A549 treated with GW870086 at 1 μM for 4 hours (cell line): ENCODE measurements at places on chromosomes 2 and 18. TPM values are rescaled to one million over a fixed set of nuclear protein-coding genes. Genes with fewer than 3 reads are reported as not detected.

The SNORC gene
- total RNA-seq: 4.6 to 14.4 TPM (median 10.0 TPM) in 5 replicates

The CDCA7 gene
- 33.6 to 48.9 TPM (median 46.7 TPM) in 5 replicates for total RNA-seq

The ANKRD30B gene
- total RNA-seq: not detected in 5 replicates

The ST8SIA5 gene
- total RNA-seq: 0.02 TPM in 1 of 5 replicates, not detected in the others

The DSC2 gene
- 0.65 to 1.3 TPM (median 1.1 TPM) in 5 replicates for total RNA-seq

The PROKR1 gene
- 0.03 TPM in 1 of 5 replicates, not detected in the others for total RNA-seq

The LRP1B gene
- 0.01 TPM in 2 of 5 replicates, not detected in the others for total RNA-seq
